ENCODE measurements at places on chromosomes 16 and 17.

- peak; percentile 48 for DNase-seq
Observed at GRCh38 chr16:46908540-46909372, 24.6 kb downstream of the GPT2 start.

GRCh38 chr17:69908626-69909368 is 166.2 kb upstream of the KCNJ16 start:
- no peak for DNase-seq

GRCh38 chr16:49189286-49189685 is 92.4 kb downstream of the CBLN1 start:
- DNase-seq: no peak

GRCh38 chr16:86388976-86389375 is 121.4 kb upstream of the FOXF1 start:
- no peak for DNase-seq

DNA sequence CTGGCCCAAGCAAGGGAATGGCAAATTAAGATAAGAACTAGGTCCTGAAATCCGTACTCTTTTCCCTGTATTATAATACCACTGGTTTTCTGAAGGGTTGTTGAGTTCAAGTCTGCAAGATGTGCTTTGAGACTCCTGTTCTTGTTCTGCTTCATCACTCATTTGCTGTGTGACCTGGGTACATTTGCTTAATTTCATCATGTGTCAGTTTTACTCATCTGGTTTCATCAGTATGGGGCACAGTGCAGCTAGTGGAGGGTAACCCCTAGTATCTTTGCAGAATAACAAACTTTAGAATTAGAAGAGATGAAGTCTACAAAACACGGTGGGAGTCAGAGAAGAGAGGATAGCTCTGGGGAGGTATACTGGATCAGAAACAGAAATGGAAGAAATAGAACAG is 21.9 kb upstream of the EFCAB13 start:
- no peak for DNase-seq

GRCh38 chr16:57818377-57819064 is 16.2 kb upstream of the KIFC3 start:
- DNase-seq: no peak

- DNase-seq: no peak
Observed at GRCh38 chr16:31090540-31090939, 1.8 kb upstream of the PRSS53 start.

- peak; percentile 46 for DNase-seq
Observed at GRCh38 chr17:19513897-19514488, 19.7 kb upstream of the SLC47A1 start.

- no peak for DNase-seq
Observed at GRCh38 chr17:17416007-17416399, 60.8 kb upstream of the MED9 start.

GRCh38 chr17:61464843-61465180 is 12.6 kb downstream of the TBX4 start:
- no peak for DNase-seq

Data from stimulated activated CD8-positive, alpha-beta memory T cell treated with anti-CD3 and anti-CD28 coated beads, Interleukin-12 subunit alpha, Interleukin-12 subunit beta, amount 100 ng/mL, for 1 hour (primary cell).